ENCODE measurements at places on chromosomes 16 and 17. TPM values are rescaled to one million over a fixed set of nuclear protein-coding genes. Genes with fewer than 3 reads are reported as not detected.

- DNase-seq: no peak
These were observed 18.5 kb upstream of the SCNN1B start for GRCh38 chr16:23283571-23283970.

GRCh38 chr17:66805567-66805966, 29.4 kb upstream of the CACNG5 start:
- DNase-seq: no peak

DNA sequence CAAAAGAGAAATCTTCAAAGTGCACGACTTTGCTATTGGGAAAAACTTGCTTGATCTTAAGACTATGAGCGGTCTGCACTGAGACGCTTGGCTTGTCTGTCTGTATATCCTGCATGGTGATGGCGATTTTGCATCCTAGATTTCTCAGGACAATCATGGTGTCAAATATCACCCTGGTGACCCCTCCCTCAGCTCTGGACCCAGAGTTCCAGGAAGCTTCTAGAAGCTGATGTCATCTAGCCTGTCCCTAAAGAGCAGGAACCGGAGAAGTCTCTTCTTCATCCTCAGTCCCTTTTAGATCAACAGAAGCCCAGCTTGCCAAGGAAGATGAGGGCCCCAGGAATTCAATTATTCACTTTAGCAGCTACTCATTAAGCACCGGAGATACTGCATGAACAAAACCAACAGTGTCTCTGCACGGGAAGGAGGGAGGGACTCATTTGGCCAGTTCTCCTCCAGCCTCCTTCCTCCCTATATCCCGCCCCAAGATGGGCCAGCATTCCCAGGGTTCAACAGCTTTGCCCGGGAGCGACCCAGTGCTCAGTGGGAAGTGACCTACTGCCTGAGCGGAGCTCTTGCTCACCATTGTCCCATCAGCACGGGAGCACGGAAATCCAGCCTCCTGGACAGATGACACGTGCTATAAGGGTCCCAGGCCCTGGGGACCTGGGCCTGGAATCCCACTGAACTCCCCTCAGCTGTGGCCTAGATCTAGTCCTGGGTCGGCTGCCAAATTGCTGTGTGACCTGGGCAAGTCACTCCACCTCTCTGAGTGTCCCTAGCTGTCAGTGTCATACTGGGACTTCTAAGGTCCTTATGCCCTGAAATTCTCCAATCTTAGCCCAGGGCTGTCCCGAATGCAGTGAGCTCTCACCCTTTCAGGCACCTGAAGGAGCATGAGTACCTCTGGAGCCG, 3.8 kb downstream of the EMP2 start:
- DNase-seq: no peak

DNA sequence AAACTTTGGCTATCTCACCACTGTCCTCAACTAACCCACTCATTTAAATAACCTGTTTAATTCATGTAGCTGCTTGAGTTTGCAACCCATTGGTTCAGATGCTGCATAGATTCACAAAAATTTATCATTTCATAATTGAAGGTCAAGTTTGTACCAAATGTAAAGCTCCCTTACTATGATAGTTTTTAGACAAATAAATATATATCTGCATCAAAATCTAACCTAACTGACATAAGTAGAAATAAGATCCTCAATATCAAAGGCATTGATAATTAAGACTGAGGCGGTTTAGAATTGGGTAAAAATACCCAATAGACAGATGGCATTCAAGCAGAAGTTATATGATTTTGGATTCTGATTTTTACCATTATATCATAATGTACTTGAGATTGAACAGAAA, 132.9 kb upstream of the NACA2 start:
- DNase-seq: no peak

GRCh38 chr17:67280279-67280678, 35.3 kb upstream of the HELZ start:
- peak; percentile 18 for DNase-seq

DNA sequence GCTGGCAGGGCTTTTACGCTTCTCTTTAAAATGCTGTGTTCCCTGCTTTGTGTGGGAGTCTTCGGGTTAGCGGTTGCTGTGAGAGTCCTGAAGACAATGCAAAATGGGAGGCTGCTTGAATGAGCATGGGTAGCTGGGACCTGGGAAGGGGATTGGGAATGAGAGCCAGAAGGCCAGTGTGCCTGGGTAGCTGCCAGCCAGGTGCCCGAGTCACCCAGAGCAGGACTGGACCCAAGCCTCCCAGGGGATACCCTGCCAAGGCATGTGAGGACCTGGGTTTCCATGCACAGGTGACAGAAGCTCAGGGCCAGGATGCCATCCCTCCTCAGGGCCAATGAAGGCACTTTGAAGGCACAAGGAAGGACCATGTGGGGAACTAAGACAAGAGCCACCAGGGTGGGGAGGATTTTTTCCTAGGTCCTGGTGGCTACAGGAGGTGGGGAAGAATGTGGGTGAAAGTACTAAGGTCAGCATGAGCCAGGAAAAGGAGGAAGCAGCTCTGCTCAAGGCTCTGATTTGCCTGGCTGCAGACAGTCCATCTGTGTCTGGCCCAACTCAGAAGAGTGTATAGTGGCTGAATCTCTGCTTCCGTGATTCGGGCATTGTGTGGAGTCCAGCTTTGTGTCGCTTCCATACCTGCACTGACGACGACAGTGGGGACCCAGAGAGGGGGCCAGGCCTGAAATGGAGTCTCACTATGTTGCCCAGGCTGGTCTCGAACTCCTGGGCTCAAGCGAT, 20.5 kb downstream of the TMEM94 start:
- DNase-seq: no peak

Gene TMEM114
- not detected for polyA plus RNA-seq

- DNase-seq: no peak
These were observed 147.8 kb downstream of the PRKCA start for GRCh38 chr17:66450008-66450851.

GRCh38 chr17:63931981-63932561, at the start of gene CD79B:
Gene CD79B, minus strand, starts transcription at chr17:63932331. Its CDS starts 70 bp downstream, at chr17:63932261.
- DNase-seq: no peak

- DNase-seq: no peak
These were observed 638.0 kb downstream of the MAF start for GRCh38 chr16:78962457-78962929.

DNA sequence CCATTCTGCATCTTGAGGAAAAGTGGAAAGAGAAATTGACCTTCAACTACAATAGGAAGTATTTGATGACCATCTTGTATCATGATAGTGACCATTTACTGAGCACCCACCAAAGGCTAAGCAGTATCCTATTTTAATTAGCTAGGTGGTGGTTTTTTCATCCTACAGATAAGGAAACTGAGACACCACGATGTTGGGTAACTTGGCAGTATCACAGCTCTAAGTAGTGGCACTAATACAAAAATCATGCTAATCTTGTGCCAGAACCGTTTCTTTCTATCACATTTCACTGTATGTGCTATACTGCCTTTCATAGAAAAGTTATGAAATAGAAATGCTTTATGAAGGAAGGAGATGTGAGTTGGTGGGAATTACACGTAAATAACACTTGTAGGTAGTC, 2.3 kb downstream of the EVI2B start:
- DNase-seq: no peak
